ENCODE measurements at places on chromosomes 13 and 19. TPM values are rescaled to one million over a fixed set of nuclear protein-coding genes. Genes with fewer than 3 reads are reported as not detected.

DNA sequence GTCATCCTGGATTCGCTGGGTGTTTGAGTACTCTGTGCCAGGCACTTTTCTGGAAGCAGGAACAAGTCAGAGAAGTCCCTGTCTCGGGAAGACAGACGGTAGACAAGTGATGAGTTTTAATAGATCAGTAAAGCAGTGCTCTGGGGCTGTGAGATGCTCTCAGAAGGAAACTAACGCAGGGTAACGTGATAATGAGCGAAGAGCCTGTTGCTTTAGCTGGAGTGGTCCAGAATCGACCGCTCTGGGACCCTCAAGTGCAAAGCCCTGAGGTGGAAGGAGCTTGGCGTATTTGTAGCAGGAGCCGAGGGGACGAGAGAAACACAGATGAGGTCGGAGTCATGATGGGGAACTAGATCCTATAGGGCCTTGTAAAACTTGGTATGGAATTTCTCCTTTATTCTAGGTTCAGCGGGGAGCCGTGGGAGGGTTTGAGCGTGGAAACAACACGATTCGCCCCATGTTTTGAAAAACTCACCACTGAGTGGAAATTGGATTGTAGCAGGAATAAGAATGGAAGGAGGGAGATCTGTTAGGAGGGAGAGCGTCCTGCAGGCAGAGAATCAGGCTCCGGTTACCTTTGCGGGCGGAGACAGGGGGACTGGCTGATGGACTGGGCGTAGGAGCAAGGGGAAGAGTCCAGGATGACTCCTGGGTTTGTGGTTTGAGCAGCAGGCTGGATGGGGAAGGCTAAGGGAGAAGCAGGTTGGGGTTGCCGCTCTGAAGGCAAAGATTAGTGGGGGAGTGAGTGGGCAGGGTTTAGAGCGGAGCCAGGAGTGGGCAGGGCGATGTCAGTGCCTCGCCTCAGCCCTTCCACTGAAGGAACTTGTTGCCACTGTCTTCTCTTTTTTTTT is 763 bp downstream of the POLD1 start:
- no peaks in the 10 kb centered on the region for H3K27me3 ChIP-seq
- peak overlapping the region; percentile 44 for H3K27ac ChIP-seq
- peak overlapping the region; percentile 45 for H3K4me3 ChIP-seq
- peaks cover 7% of the 10 kb centered on the region for H3K36me3 ChIP-seq

DNA sequence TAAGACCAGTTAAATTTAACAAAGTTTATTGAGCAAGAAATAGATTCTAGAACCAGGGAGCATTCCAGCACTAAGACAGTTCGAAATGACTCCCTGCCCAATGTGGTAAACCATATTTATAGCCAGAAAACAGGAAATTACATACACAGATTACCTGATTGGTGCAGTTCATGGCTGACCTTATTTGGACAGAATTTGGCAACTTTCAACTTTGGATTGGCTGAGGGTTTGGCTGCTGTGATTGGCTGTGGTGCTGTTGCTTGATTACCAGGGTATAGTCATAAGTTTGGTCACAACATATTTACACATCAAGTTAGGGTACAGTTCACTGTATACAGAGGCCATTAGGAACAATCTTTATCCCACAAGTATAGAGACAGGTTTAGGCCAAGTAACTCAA is 984.8 kb upstream of the MIR17HG start:
- H3K27ac ChIP-seq, result no peak overlapping the region
- H3K4me3 ChIP-seq, result no peak overlapping the region
- no peaks in the 10 kb centered on the region for H3K4me1 ChIP-seq
- H3K36me3 ChIP-seq, result no peaks in the 10 kb centered on the region
- no peaks in the 10 kb centered on the region for H3K27me3 ChIP-seq

The PTH2 gene
- 6.2 TPM for total RNA-seq

DNA sequence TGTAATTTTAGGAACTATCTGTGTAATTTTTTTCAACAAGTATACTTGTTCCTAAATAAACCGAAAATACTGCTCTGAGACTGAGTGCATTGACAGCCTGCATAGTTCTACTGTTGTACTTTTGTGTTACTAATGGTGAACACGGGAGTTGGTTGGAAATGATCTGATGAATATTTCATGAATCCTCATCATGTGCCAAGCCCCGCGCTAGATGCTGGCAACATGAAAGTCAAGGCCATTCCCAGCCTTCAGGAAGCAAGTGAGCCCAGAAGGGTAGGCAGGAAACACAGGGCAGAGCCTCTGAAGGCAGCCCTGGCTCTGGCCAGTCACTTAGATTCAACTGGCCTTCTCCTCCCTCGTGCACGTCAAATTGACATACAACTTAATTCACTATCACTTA is 106.1 kb downstream of the ABCC4 start:
- no peaks in the 10 kb centered on the region for H3K4me1 ChIP-seq
- no peaks in the 10 kb centered on the region for H3K36me3 ChIP-seq
- no peak overlapping the region for H3K27ac ChIP-seq
- DNase-seq, result no peak

DNA sequence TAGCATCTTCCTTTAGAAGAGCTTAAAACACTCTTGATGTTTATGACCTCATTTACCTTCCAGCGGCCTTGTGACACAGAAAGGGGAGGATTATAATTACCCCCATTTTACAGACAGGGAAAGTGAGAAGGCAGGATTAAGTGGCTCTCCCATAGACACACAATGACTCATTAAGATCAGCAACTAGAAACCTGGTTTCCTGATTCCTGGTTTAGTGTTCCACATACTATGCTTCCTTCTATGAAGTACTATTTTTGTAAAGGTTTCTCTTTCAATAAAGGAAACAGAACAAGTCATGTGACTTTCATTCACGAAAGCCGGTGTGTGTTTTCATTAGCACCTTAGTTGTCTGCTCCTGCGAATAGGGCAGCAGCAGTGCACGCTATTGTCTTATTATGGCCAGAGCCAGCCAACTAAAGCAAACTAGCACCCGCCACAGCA is 8.3 kb downstream of the IRS2 start:
- H3K27me3 ChIP-seq, result no peaks in the 10 kb centered on the region
- DNase-seq, result no peak
- no peaks in the 10 kb centered on the region for H3K36me3 ChIP-seq
- no peak overlapping the region for H3K27ac ChIP-seq
- no peak overlapping the region for H3K4me3 ChIP-seq

DNA sequence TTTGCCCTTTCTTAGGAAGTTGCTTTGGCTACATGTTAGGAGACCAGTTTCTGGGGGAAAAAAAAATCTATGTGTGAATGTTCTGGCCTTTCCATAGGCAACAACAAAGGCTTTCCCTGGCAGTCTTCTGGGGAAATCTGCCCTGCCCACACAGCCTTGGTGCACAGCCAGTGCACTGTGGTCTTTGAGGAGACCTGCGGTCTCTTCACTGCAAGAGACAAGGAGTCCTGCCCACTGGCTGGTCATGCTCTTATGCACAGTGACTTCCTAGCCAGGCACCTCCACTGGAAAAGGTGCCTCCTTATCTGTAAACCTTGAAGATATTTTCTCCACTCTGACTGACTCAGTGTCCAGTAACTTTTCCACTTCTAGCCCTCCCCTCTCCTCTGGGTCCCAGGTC is 155.1 kb downstream of the SUCLA2 start:
- H3K4me1 ChIP-seq, result no peaks in the 10 kb centered on the region
- no peaks in the 10 kb centered on the region for H3K27me3 ChIP-seq
- DNase-seq, result peak; percentile 44
- H3K4me3 ChIP-seq, result no peak overlapping the region
- H3K27ac ChIP-seq, result no peak overlapping the region

DNA sequence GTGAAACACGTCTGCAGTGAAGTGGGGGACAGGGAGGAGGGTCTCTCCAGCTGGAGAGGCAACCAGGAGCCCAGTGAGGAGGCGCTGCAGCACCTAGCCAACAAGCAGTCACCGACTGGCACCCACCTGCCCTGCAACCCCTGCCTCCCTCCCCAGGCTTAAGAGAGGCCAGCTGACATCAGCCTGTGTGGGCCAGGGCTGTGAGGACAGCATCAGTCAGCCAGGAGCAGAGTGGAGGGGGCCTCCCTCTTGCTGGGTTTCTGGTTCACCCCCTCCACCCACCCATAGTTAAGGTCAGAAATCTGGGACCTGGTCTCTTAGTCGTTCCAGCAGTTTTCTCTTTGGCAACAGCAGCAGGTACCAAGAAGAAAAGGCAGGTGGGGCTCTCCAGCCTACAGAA is 25.5 kb upstream of the CCNP start:
- H3K4me3 ChIP-seq, result no peak overlapping the region
- H3K27me3 ChIP-seq, result no peaks in the 10 kb centered on the region
- H3K27ac ChIP-seq, result no peak overlapping the region
- DNase-seq, result no peak
- H3K4me1 ChIP-seq, result no peaks in the 10 kb centered on the region

GRCh38 chr19:46025835-46026234 is 3.0 kb upstream of the PGLYRP1 start:
- no peak overlapping the region for H3K27ac ChIP-seq
- H3K4me3 ChIP-seq, result no peak overlapping the region
- DNase-seq, result no peak
- H3K27me3 ChIP-seq, result no peaks in the 10 kb centered on the region
- H3K36me3 ChIP-seq, result no peaks in the 10 kb centered on the region
- peaks cover 5% of the 10 kb centered on the region for H3K4me1 ChIP-seq

- no peaks in the 10 kb centered on the region for H3K4me1 ChIP-seq
- no peaks in the 10 kb centered on the region for H3K27me3 ChIP-seq
- no peak overlapping the region for H3K4me3 ChIP-seq
- H3K36me3 ChIP-seq, result no peaks in the 10 kb centered on the region
- no peak for DNase-seq
- H3K27ac ChIP-seq, result no peak overlapping the region
These were observed 46.5 kb upstream of the GTF2F2 start for GRCh38 chr13:45073809-45074208.

DNA sequence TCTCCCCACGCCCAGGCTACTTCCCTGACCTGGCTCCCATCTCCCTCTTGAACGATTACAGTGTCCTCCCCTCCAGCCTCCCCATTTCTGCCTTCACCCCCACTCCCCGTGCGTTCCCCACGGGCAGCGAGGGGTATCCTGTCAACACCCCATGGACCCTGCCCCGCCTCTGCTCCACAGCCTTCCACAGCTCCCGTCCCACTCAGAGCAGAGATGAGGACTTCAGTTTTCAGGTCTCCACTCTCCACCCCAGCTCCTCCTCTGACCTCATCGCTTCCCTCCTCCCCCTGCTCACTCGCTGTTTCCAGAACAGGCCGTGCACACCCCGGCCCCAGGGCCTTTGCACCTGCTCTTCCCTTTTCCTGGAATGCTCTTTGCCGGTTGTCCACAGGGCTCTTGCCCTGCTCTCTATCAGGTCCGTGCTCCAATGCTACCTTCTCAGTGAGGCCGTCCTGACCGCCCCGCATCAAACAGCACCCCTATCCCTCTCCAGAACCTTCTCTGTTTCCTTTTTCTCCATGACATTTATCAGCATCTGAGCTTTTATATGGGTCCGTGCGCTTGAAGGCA is 15.0 kb downstream of the LRRC4B start:
- DNase-seq, result no peak
- H3K4me1 ChIP-seq, result peaks cover 15% of the 10 kb centered on the region
- H3K36me3 ChIP-seq, result no peaks in the 10 kb centered on the region
- H3K4me3 ChIP-seq, result no peak overlapping the region
- H3K27ac ChIP-seq, result no peak overlapping the region

- H3K27ac ChIP-seq, result no peak overlapping the region
- H3K36me3 ChIP-seq, result no peaks in the 10 kb centered on the region
These were observed 406.8 kb downstream of the MYO16 start for GRCh38 chr13:109036078-109036780.

The PROZ gene
- total RNA-seq, result not detected

DNA sequence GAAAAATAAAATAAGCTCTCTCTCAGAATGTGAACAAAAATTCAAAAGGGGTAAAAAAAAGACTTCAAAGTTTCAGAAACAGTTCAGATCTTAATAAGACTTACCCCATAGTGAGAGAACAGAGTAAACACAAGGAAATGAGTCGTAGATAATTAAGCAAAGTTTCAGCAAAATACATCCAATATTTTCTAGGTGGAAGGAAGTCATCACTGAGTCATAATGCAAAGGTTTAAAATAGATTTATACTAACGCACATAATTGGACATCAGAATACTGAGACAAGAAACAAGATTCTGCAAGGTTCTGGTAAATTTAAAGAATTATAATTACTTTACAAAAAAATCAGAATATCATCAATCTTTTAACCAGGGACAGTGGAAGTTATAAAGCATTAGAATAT is 1370.7 kb upstream of the ATXN8OS start:
- no peaks in the 10 kb centered on the region for H3K4me1 ChIP-seq
- H3K36me3 ChIP-seq, result no peaks in the 10 kb centered on the region
- no peaks in the 10 kb centered on the region for H3K27me3 ChIP-seq
- no peak overlapping the region for H3K4me3 ChIP-seq

GRCh38 chr19:645912-646778 is 6.5 kb downstream of the FGF22 start:
- no peak overlapping the region for H3K27ac ChIP-seq
- peaks cover 20% of the 10 kb centered on the region for H3K36me3 ChIP-seq
- H3K4me1 ChIP-seq, result no peaks in the 10 kb centered on the region
- H3K4me3 ChIP-seq, result no peak overlapping the region

DNA sequence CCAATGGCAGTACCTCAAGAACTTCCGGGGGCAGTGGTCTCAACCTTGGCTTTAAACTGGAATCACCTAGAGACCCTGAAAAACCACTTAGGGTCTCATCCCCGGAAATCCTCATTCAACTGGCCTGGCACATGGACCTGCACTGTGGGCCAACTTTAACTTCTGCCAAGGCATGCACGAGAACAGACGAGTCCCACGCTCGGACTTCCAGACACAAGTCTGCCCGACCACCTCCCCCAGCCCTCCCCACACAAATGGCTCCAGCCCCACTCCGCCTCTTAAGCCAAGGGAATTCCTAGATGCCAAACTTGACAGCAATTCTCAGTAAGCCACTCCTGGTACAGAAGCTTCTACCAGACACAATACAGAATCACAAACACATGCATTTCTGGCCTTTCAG is 114.0 kb downstream of the STK24 start:
- no peak for DNase-seq
- H3K4me1 ChIP-seq, result no peaks in the 10 kb centered on the region
- H3K36me3 ChIP-seq, result peaks cover 16% of the 10 kb centered on the region

DNA sequence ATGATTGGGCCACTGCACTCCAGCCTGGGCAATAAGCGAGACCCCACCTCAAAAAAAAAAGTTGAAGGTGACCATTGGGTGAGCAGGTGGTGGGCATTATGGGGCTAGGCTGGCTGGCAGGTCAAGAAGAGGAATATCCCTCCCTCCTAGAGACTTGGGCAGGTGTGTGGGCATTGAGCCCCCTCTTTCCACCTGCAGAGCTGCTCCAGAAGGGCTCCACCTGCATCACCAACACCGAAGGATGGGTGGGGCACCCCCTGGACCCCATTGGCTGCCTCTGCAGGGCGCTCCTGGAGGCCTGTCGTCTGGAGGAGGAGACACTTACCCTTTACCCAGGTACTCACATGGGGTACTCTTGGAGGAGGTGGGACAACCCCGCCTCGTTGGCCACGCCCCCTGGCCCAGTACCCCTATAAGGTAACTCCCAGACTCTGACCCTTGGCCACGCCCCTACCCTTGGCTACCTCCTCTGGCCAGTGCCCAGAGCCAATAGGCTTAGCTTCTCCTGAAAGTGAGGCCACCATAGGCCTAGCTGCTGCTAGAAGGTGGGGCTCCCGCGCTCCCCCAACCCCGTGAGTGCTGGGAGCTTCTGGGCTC is 21.9 kb downstream of the ZSWIM4 start:
- no peak for DNase-seq
- peak overlapping the region; percentile 7 for H3K4me3 ChIP-seq

The TUBB4A gene
- total RNA-seq, result 18.2 TPM

Data from cardiac muscle cell (in vitro differentiated cells and primary cell).